ENCODE measurements at places on chromosomes 11 and 22.

DNA sequence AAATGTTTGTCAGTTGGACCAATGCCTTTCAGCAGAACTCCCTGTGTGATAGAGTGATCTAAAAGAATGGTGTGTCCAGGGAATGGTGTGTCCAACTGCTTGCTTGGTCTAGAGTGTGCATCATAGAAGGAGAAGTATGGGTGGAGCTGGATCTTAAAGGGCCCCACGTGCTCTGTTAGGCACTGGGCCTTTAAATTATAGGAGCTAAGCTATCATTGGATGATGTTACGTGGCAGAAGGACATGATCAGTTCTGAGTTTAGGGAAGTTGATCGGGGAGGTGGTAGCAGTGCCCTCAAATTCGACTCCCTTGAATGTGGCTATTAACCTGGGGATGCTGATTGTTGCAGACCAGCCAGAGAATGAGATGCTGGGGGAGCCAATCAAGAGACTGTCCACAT lies 16.4 kb downstream of the STX3 start:
- DNase-seq = no peak

DNA sequence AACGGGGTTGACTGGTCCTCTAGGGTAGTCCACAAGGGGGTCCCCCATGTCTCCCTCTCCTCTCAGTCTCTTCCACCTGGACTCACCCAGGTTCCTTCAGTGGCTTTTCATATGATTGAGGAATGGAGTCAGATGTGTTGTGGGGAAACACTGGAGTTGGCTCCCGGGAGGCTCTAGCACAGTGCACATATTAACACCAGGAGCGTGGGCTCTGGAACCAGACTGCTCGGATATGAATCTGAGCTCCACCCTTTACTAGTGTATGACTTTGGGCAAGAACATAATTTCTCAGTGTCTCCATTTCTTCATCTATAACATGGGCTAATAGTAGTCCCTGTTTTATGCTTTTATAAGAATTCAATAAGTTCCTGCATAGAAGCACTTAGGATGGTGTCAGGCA lies 157.0 kb downstream of the GRIK4 start:
- no peak for DNase-seq

- peak; percentile 15 for DNase-seq
These were observed 9.1 kb upstream of the TUBA8 start for GRCh38 chr22:18101536-18101935.

DNA sequence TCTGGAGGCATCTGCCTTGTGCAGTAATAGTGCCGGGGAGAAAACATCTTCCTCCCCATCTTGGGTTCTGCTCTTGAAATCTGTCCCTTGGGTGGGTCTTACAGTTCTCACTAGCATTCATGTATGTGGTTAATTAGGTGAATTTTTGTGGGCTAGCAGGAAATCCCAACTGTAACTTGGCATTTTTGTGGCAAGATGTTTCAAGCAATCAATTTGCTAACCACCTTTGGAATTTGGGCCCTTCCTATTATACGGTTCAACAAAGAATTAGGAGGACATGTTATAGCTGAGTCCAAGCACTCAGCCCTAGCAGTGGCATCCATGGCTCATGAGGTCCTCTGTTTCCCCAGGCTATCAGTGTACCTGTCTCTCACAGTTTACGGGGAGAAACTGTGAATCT lies 89.1 kb upstream of the MTNR1B start:
- DNase-seq = no peak

- peak; percentile 59 for DNase-seq
These were observed 13.9 kb downstream of the OTUB1 start for GRCh38 chr11:64000026-64000739.

DNA sequence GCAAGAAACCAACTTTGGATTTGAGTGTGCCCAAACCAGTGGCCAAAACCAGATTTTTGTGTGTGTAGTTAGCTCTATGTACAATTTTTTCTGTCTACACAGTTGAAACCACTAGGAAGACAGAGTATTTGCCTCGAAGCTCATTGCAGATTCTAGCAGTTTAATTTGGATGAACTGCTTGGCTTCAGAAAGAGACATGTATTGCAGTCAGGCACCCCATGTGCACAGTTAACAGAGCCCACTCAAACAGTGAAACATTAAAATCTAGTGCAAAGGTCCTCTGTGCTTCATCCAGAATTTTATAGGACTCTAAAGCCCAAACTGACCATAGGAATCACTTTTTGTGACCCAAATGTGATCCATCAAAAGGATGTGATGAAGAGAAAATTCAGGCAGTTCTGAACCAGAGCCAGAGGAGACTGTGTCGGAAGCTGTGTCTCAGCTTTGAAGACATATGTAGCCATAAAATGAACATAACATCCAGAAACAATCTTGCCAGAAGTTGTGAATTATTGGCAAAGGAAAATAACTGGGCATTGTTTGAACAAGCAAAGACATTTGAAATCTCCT lies 82.7 kb downstream of the PANX1 start:
- no peak for DNase-seq
